ENCODE measurements at places on chromosomes 5 and 9.

GRCh38 chr9:101486693-101487442, 46.8 kb upstream of the RNF20 start:
- DNase-seq = no peak

DNA sequence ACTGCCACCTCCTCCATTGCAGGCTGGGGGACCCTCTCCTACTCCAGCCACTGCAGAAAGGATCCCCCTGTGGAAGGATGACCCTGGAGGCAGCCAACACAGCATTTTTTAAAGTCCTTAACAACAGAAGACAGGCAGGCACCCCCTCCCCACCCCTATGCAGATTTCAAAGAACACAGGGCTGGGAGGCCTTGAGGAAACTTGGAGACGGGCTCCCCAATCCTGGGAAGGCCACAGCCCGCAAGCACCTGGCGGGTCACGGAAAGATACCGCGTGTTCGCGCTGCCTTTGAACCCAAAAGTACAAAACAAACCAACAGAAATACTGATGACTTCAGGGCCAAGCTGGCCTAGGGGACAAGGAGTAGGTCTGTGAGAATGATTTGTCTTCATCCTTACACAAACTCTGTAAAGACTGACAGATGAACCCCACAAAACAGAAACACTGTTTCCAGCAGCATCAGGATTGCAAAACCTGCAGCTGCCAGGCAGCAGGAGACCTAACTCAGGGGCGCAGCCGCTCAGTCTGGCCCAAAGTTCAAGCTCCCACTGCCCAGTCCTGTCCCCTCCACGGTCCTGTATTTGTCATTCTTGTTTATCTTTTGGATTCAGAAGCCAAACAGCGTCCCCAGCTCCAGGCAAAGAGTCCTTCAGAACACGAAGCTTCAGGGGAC, 13.8 kb downstream of the VAV2 start:
- DNase-seq = no peak

- no peak for DNase-seq
These were observed 29.6 kb downstream of the ARHGEF28 start for GRCh38 chr5:73655521-73656160.

DNA sequence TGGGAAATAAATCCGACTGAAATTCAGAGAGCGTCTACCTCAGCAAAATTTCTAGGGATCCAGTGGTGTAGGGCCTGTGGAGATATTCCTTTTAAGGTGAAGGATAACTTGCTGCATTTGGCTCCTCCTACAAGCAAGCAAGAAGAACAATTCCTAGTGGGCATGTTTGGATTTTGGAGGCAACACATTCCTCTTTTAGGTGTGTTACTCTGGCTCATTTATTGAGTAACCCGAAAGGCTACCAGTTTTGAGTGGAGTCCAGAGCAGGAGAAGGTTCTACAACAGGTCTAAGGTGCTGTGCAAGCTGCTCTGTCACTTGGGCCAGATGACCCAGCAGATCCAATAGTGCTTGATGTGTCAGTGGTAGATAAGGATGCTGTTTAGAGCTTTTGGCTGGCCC, 862.4 kb upstream of the CDH9 start:
- DNase-seq = no peak

DNA sequence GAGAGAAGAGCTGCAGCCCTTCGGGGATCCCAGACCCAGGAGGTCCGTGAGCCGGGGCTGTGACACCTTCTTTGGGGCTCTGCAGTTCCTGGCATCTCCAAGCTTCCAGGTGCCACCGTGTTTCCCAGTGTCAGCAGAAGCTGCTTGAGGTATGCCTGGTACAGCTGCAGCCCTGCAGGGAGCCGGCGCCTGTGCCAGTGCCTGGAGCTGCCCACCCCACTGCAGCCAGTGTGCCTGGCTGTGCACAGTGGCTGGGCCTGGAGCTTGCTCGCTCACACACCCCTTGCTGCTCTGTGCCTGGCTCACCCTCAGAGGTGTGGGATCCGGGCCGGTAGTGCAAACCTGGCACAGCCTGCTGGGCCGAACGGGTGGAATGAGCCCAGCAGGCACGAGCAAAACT, 65.5 kb downstream of the NACC2 start:
- DNase-seq = no peak

DNA sequence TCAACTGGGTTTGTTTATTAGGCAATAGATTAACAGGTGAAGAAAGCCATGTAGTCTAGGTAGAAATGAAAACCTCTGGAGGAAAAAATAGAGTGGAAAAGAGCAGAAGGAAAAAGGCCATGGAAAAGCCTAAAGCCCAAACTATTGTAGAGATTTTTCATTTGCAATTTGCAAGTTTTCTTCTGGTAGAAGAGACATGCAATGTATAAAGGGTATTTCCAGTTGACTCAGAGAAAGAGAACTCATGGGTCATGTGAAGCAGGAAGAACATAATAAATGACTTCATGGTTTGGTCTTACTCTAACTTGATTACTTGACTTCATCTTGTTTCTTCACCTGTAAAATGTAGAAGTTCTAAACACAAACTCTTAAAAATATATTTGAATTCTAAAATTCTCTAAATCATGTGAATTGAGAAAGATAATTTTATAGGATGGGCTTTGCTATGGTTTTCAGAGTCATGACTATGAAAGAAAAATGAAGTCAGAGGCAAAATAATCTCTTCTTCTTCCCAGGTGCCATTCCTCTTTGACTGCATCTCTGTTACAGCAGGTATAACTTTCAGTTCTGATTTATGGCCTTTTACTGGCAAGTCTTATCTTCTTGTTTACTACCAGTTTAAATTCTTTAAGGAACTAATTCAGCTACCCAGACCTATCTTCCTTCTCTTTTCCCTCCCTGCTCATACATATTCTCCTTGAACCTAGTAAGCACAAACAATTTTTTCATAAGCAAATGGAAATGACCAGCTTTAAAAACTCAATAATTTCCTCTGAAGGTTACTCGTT, 47.7 kb upstream of the TMC1 start:
- DNase-seq = no peak

GRCh38 chr5:1779782-1780613, 19.6 kb downstream of the MRPL36 start:
- DNase-seq = no peak

DNA sequence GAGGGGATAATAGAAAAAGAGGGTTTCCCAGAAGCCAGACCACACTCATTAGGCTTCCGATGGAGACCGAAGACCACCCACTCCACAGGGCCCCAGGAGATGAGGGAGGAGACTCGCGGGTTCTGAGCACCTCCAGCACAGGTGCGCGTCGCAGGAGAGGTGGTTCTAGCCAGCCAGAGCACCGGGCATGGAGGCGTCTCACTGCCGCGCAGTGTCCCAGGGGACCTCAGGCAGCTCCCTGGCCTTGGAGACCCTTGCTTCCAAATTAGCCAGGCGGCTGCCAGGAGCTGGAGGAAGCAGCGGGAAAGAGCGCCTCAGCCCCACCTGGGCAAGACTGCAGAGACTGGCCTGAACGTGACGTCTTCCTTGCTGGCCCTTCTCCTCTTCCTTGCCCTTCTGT, 115.4 kb upstream of the FBXL7 start:
- no peak for DNase-seq

DNA sequence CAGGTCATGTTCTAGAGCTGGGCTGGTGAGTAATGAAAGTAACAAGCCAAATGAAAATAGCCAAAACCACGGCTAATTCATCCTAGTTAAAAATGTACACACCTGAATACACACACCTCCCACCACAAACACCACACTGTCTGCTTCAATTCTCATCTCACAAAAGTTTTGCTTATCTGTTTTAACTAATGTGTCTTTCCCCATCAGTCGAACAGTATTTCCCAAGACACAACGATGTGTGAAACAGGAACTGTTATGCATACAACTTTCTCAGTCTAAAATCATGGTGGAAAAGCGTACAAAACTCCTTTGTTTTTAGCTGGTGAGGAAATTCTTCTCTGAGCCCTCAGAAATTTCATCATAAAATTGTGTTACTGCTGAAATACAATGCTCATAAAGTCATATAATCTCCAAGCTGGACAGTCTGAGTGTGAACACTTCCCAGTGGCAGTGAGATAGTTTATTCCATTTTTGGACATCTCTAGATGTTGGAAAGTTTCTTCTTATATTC, 242.4 kb downstream of the EFNA5 start:
- DNase-seq = no peak

- no peak for DNase-seq
These were observed 100.1 kb downstream of the PSAT1 start for GRCh38 chr9:78397045-78397444.

- no peak for DNase-seq
These were observed 13.9 kb upstream of the UBE2QL1 start for GRCh38 chr5:6434731-6435130.

GRCh38 chr9:113948891-113949570, 72.9 kb downstream of the ZNF618 start:
- no peak for DNase-seq

GRCh38 chr9:107243742-107244141, 39.3 kb upstream of the RAD23B start:
- no peak for DNase-seq

GRCh38 chr5:122015471-122015870, 53.7 kb downstream of the SRFBP1 start:
- no peak for DNase-seq

- no peak for DNase-seq
These were observed 267.1 kb downstream of the GADD45G start for GRCh38 chr9:89871871-89872331.

DNA sequence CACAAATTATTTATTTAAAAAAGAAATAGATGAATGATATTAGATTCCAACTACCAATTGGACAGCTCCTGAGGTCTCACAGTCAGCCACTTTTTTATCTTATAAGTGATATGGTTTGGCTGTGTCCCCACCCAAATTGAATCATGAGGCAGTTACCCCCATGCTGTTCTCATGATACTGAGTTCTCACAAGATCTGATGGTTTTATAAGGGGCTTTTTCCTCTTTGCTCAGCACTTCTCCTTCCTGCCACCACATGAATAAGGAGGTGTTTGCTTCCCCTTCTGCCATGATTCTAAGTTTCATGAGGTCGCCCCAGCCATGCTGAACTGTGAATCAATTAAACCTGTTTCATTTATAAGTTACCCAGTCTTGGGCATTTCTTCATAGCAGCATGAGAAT, 12.9 kb downstream of the NLN start:
- DNase-seq = no peak

DNA sequence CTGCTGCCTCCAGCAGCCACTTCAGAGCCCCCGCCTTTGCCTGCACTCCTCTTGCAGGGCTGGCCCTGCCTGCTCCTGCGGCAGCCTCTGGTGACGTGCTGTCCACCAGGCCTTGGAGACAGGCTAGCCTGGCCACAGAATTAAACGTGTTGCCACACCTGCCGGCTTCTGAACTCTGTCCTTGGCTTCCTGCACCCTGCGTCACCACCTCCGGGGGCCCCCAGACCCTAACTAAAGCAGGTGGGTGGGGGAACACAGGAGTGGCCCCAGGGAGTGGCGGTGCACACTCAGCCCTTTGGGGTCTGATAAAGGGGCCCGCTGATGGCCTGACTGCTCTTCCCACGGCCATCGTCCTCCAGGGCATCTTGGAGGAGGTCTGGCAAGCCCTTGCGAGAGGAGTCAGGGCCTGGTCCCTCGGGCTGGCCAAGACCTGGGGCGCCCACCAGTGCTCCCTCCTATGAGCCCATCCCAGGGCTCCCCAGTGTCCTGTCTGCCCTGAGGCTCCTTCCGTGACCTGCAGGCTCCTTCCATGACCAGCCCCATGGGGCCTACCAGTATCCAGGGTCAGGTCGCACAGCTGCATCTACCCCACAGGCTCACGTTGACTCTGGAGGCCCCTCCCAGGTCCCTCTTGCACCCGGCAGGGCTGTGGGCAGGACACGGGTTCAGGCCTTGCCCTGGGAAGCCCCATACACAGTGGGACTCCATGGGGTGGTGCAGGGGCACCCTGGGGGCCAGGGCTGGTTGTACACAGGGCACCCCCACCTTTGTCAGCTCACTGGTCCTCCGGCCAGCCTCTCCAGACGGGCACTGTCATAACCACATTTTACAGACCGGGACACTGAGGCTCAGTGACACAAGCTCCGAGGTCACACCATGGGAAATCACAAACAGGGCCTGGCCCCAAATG, 1.0 kb upstream of the MAMDC4 start:
- DNase-seq = no peak

DNA sequence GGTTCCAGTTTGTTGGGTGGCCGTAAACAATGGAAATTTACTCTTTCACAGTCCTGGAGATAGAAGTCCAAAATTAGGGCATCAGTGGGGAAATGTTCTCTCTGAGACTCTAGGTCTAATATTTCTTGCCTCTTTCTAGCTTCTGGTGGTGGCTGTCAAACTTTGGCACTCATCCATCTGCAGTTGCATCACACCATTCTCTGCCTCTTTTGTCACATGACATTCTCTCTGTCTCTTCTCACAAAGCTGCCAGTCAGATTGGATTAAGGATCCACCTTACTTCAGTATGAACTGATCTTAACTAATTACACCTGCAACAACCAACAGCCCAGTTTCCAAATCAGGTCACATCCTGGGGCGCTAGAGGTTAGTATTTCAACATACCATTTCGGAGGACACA, 222.9 kb upstream of the FTMT start:
- no peak for DNase-seq

GRCh38 chr5:177447066-177447610, 524 bp downstream of the PRR7 start:
- DNase-seq = no peak

- no peak for DNase-seq
These were observed 1164.6 kb upstream of the CDH18 start for GRCh38 chr5:21152611-21153010.

GRCh38 chr9:69865986-69866385, 45.4 kb downstream of the CFAP95 start:
- DNase-seq = no peak

- no peak for DNase-seq
These were observed 137.0 kb downstream of the CACNA1B start for GRCh38 chr9:138014563-138014945.

GRCh38 chr9:107007402-107007801, 144.4 kb downstream of the ZNF462 start:
- DNase-seq = no peak

DNA sequence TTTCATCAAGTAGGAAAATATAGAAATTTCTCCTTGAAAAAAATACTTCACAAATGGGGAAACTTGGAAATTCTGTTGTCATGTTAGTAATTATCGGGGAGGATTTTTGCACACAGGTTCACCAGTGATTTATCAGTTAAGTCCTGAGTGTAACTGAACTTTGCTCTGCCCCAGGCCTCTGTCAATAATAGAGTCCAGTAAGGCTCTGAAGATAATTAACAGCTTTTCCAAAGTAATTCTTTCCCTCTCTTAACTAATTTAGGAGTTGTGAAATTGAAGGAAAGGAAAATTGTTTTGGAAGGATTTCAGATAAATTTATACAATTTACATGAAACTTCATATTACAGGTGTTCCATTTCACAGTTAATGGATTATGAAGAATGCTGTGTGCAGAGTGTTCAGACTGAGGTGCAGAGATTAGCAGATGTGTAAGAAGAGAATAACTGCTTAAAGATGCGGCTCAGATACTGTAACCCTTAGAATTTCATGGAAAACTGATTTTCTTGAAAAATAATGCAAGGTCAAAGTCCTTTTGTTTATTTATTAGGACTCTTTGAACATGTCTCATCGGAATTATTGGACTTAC, 2.9 kb upstream of the AGXT2 start:
- DNase-seq = no peak

- no peak for DNase-seq
These were observed 24.6 kb upstream of the IFNB1 start for GRCh38 chr9:21102305-21102704.
